ENCODE measurements at places on chromosomes 11 and 22. TPM values are rescaled to one million over a fixed set of nuclear protein-coding genes. Genes with fewer than 3 reads are reported as not detected.

GRCh38 chr11:34994854-34995253 lies 78.4 kb downstream of the PDHX start:
- DNase-seq = no peak

- DNase-seq = no peak
Measured at GRCh38 chr11:88428959-88429358, 91.4 kb upstream of the CTSC start.

GRCh38 chr11:96486890-96487611 lies 97.2 kb downstream of the JRKL start:
- DNase-seq = no peak

DNA sequence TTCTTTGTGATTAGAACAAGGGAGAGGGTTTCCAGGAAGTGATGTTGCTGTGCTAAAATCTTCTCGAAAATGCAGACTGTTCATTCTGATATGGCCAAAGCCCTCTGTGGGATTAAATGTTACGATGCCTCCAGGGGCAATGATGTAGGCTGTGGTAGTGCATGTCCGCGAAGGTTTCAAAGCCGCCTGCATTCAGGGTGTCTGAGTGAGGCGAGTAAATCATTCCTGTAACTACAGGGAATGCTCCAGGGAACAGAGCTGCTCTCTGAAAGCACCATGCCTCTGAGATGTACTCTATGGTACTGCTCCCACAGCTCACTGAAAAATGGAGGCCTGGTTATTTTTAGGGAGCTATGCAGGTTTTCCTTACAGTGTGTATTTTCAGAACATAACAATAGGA lies 21.2 kb downstream of the PDGFD start:
- no peak for DNase-seq

- DNase-seq = no peak
Measured at GRCh38 chr22:45237065-45237990, 3.4 kb downstream of the KIAA0930 start.

- no peak for DNase-seq
Measured at GRCh38 chr11:71213696-71214552, 38.5 kb downstream of the SHANK2 start.

DNA sequence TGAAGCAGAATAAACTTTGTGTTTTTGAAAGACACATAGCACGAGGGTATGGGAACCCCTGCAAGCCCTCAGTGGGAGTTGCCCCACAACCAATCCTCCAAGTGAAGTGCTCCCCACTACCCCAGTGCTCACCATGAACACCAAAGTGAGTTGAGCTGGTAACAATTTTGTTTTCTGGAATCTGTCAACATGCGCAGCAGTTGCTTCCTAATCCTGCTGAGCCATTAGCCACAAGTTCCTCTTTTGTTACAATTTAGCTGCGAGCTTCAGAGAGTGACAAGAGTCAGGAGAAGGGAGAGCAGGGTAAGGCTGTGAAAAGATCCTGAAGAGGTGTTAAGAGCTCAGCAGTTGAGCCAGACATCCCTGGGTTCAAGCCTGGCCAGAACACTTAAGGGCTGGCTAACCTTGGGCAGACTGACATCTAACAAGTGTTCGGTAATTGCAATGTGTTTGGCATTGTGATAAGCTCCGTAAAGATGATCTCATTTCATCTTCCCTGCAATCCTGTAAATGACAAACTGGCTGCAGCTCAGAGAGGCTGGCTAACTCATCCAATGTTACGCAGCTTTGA lies 24.1 kb upstream of the ASPHD2 start:
- peak; percentile 9 for DNase-seq

- DNase-seq = no peak
Measured at GRCh38 chr11:41935241-41935640, 475.8 kb upstream of the LRRC4C start.

- no peak for DNase-seq
Measured at GRCh38 chr11:123299721-123300120, 104.7 kb upstream of the CLMP start.

DNA sequence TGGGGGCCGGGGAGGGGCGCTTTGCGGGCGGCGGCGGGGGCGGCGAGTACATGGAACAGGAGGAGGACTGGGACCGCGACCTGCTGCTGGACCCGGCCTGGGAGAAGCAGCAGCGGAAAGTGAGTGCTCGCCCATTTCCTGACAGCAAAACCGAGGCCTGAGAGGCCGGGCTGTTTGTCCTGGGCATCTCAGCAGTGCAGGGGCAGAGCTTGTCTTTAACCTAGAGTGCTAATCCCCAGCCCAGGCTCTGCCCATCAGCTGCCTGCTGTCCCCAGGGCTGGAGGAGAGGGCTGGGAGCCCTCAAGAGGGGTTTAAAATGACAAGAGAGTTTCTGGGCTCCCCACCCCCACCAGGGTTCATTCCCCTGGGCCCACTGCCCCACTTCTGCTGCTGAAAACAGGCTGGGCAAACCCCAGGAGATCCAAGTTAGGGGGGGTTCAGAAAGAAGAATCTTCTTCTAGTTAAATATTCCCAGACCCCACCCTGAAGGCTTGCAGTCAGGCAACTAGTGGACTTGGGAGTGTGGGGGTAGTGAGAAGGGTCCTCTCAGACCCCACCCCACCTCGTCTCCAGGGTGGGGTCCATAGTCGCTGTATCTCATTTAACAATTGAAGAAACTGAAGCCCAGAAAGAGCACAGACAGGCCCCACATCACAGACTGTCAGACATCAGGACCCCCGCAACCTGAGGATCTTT lies 411 bp downstream of the ACTN3 start:
- DNase-seq = no peak

DNA sequence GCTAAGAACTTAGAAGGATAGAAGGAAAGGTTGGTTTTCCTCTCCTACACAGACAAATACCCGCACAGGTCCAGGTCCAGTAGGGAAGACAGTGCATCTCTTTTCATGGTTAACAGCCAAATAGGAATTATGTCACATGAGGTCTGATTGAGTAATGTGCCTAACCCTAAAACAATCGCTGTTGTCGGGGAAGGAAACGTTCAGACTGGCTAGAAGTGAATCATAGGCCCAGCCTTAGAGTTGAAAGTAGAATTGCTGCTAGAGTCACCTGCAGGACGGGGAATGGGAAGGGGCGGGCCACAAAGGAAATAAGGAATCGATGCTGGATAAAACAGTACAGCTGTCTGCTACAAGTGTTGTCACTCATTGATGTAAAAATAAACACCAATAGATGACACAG lies 12.4 kb upstream of the HTATIP2 start:
- no peak for DNase-seq

DNA sequence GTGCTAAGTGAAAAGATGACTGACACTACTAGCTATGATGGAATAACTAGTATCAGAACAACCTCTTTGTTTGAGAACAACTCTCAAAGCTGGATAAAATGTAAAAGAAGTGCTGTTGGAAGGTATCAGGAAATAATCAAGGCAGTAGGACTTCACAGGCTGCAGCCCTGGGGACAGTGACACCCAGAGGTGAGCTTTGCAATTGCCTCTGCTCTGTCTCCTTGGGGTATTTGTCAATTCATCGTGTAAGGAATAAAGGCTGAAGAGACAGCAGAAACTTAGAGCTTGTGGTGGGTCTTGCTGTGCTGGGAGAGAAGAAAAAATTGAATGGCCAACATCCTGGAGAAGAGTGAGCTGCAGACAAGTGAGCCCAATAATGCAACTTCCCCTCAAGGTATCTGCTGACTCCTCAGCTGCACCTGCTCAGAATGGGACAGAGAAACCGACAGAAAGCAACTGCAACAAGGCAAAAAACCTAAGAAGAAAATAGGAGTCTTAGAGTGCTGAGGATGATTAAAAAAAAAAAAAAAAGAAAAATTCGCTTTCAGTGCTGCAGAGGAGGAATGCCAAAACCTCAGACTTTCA lies 141.1 kb downstream of the RCN1 start:
- peak; percentile 27 for DNase-seq

DNA sequence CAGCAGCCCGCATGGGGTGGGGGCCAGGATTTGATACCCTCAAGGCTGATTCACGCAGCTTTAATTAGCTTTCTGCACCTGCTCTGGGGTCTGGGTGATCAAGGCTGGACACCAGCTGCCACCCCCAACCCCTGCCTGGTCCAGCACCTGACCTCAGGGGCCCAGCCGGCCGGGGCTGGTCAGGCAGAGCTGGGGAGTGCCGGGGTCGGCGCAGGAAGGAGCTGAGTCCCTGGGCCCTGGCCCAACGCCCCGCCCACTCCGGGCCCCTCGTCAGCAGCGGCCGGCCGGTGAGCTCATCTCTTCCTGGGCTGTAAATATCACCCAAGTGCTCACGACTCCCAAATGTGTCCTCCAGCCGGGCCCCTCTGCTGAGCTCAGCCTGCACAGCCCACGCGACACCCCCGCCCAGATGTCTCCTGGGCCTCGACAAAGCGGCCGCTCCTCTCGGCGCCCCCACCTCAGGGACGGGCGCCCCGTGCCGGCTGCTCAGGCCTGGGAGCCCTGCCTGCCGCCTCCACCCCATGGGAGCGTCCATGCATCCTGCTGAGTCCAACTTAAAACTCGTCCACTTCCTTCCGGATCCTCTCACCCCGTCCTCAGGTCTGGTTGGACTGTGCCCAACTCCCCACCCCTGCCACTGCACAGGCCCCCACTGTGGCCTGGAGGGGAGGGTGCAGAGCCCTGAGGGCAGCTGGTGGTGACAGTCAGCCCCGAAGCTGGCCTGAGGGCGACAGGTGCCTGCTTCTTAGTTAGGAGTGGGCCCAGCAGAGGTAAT lies 29.0 kb downstream of the RTN4R start:
- peak; percentile 53 for DNase-seq

DNA sequence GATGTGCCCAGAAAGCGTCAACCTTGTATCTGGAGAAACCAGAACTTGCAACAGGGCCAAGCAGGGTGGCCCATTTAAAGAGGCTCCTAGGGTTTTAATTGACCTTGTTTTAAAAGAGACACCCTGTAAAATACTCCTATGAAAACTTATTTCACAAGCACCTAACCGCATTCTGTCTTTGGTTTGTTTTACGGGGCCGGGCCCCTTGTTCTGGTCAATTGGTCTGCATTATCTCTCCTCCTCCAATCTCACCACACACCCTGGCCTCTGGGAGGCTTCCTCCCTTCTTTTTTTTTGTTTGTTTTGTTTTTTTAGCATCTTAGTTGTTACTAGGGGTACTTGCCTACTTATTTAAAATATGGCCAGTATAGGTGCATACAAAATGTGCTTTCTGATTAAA lies 4.7 kb downstream of the EHF start:
- no peak for DNase-seq

DNA sequence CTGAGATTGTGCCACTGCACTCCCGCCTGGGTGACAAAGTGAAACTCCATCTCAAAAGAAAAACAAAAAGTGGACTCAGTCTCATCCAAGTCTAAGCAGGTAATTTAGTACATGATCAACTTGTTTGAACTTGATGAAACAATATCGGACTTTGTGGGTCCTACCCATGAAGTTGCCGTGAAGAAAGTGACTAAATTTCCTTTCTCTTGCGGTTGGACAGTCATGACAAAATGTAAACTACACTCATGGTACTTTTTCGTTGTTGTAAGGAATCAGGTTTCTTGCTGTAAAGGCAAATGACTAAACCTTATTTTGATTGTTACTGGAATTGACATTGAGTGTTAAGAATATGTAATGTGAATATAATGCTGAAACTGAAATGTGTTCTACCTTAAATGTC lies 164.5 kb upstream of the PLET1 start:
- DNase-seq = peak; percentile 26

DNA sequence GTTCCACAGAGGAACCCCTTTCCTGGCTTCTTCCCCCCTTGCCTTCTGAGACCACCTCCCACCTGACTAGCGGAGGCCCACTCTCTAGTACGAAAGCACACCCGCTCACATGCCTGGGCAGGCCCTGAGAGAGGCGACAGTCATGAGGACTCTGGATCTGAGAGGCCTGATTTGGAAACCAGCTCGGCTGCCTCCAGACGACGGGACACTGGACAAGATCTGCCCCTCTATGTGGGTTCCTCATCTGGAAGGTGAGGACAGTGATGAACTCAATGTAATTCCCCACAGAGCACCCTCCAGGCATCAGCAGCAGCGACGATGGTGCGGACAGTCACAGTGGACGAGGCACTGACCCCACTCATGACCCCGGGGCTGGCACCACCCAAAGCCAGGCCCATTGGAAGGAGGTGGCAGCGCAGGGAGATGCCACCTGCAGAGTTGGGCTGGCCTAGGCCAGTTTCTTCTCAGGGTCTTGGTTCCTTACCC lies 7.5 kb downstream of the SULT4A1 start:
- DNase-seq = no peak

GRCh38 chr11:29802522-29802921 lies 214.3 kb downstream of the KCNA4 start:
- no peak for DNase-seq

GRCh38 chr11:128628325-128628673 lies 40.9 kb upstream of the ETS1 start:
- DNase-seq = no peak

DNA sequence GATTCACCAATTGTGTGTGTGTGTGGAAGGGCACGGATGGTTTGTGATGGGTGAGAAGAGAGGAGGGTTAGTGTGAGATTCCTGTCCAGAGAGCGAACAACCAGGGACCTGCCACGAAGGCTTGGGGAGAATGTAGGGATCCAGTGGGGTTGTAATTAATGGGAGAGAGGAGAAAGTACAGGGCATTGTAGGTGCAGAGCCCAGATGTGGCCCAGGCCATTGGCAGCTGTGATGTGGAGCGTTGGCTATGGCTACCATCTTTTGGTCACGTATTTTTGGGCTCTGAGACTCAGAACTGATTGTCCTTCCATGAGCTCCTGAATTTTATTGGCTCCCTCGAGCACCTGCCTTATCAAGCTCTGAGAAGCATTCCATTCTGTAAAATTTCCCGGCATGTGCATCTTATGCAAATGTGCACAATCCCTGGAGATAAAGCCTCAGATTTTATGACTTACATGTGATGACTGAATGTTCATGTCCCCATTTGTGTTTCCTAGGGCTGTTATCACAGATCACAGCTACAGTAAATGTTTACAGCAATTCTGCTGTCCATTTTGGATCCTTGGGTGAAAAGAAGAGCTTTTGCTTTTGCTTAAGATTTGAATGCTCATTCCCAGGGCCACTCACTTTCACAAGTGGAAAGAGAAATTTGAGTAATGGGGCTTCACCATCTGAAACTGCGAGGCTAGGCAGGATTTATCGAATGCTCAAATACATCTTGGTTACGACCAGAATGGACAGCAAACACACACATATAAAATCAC lies 33.1 kb downstream of the SLC5A1 start:
- no peak for DNase-seq

DNA sequence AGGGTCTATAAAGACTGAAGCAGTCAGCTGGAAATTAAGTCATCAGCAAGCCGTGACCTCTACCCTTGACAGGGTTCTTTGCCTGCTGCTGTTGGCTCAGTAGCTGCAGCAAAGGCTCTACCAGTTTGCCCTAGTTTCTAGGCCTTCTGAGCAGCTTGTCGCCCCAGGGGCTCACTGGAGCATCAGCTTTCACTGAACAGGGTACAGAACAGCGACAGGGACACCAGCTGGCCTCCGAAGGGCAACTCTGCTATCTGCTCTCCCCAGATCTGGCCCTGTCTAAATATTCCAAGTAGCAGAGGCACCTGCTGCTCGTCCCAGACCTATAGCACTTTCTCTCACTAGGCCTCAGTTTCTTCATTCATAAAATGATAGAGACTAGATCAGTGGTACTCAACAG lies 42.4 kb downstream of the SMCO4 start:
- DNase-seq = no peak

- DNase-seq = no peak
Measured at GRCh38 chr11:44028816-44029506, 18.8 kb upstream of the ACCSL start.

NAP1L4 gene
- total RNA-seq = 79.1 TPM

SNX32 gene
- 0.39 TPM for total RNA-seq

POTEH gene
- 3.8 TPM for total RNA-seq

ASCL2 gene
- total RNA-seq = not detected

SLN gene
- total RNA-seq = 0.80 TPM

GAB4 gene
- total RNA-seq = not detected

TNNT3 gene
- not detected for total RNA-seq

CTSW gene
- not detected for total RNA-seq

Data from Daoy (cell line).